MM.1S (cell line): ENCODE measurements at places on chromosomes 12 and 14.

DNA sequence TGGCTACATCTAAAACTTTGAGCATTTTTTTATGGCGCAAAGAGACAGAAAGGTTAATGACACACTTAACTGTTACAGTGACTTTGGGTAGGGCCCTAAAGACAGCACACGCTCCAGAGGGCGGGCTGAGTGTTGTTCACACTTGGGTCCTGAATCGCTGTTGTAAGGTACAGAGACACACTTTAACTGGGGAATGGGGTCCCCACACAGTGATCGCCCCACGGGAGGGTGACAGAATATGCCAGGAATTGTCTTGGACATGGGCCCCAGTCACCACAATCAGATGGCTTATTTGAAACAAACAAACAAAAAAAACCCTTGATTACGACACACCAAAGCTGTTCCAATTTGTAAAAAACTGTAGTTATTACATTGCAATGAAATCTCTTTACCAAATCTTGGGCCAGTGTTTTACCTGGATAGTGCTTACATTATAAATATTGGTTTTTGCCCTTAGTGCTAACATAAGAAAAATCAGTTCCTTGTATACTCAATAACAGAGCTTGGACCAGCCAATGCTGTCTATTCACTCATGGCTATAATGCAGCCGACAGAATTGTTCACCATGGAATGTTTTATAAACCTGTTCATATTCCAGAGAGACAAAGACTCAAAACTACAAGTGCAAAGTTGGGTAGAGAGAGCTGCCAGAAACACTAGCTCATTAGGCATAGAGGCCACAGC, 28.3 kb downstream of the KCTD10 start:
- no peak for DNase-seq

DNA sequence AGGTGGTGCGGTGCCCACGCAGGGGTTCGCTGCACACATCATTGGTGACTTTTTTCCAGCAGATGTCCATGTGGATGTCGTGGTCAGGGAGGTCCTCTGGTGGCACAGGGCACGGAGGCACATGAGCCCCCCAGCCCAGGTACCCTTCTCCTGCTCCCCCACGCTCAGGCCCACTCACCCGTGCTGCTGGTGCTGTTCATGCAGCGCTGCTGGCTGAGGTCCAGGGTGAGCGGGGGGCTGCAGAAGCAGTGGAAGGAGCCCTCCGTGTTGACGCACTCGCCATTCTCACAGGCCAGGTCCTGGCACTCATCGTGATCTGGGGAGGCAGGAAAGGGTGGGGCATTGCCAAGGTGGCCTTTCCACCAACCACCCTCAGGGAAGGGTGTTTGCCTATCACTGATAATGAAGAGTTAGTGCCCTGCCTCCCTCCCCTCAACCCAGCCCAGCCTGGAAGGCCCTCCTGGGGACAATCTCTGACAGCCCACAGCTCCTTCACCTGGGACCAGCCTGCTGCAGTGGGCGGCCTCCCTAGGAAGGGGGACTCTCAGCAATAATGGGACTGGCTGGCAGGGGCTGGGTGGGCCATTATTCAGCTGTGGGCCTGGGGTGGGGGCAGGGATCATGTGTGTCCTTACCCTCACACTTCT, 9.8 kb downstream of the ISCA2 start:
- DNase-seq, result no peak

GRCh38 chr12:97386133-97386581, 76.4 kb upstream of the RMST start:
- DNase-seq, result no peak

- DNase-seq, result no peak
These were observed 20.1 kb upstream of the PLEKHG3 start for GRCh38 chr14:64684091-64684490.

GRCh38 chr14:51605575-51605974, 46.1 kb upstream of the FRMD6 start:
- no peak for DNase-seq

DNA sequence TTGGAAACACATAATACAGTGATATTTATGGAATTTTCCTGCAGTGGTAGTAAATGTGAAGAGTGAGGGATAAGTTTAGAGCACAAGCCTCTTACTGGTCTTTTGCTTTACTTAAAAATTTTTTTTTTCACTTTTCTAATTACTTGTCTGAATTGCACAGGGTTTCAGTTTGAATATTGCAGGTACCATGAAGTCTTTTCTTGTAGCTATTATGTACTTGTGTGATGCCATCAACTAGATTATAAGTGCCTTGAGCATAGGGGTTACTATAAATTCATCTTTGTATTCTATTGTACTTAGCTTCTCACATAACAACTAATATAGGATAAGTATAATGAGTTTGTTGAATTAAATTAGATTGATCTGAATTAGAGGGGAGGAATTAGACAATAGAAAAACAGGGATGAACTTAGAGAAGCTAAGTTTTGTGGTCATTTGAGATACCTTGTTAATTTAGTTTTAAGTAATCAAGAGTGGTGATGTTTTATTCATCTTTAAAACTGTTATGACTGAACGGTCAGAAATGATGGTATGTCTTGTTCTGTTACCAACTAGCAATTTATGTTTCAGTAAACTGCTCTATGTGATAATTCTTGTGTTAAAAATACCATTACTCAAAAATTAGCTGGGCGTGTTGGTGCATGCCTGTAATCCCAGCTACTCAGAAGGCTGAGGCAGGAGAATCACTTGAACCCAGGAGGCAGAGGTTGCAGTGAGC, 42.1 kb downstream of the CCDC91 start:
- no peak for DNase-seq

GRCh38 chr12:2924019-2924418, 33.3 kb downstream of the TULP3 start:
- DNase-seq, result no peak
